GM12891 (cell line): ENCODE measurements at places on chromosomes 2 and 18.
A peak's percentile ranks its signal among the peaks of the same experiment; 100 is the strongest.

DNA sequence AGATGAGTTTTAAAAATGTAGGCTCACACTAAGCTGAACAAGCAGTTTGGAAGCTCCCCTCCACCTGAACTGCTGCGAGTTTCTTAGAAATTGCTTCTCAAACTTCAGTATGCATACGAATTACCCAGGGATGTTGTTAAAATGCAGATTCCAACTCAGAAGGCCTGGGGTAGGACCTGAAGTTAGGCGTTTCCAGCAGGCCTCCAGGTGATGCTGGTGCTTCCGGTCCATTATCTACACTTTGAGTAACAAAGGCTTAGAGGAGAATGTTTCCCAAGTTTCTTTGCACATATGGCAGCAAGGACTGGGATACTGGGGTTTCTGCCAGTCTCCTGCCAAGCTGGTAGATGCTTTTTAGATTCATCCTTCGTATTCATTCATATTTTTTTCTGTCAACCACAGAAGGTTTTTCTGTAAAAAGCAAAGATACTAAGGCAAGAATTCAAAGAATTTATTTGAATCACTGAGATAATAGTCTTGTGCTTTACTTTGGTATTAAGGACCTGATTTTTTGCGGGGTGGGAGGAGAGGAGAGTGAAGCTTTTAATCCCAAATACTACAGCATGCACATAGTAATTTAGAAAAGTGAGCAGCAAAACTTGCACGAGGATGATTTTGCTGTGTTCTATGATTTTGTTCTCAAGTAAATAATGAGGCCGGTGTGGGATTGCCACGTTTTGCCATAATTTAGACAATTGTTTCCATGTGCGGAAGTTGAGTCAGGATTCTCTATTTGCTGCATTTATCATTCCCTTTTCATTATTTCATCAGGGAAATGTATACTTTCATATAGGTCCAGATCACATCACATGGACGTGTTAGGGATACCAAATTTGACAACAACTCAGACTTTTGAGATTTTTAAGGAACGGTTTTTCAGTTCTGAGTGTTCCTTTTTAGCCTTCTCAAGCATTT lies 137.6 kb upstream of the SPATS2L start:
- DNase-seq, result no peak

DNA sequence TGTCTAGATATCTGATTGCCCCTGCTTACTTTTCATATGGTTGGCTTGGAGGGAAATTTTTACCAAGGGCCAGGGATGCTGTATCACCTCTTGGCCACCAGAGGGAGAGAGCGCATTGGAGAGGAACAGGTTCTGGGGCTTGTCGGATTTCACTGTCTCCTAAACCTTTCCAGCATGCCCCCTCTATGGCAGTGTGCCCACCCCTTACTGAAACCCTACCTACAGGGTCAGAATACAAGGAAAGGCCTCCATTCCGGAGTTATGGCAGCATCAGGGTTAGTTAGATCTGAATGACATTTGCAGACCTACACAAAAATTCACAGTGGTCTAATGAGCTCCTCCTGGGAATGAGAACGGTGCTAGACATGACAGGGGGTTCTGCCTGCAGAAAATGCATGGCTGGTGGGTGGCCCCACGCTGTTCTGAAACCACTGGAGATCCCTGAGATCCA lies 5.8 kb downstream of the SLC14A2 start:
- DNase-seq, result peak; percentile 53

DNA sequence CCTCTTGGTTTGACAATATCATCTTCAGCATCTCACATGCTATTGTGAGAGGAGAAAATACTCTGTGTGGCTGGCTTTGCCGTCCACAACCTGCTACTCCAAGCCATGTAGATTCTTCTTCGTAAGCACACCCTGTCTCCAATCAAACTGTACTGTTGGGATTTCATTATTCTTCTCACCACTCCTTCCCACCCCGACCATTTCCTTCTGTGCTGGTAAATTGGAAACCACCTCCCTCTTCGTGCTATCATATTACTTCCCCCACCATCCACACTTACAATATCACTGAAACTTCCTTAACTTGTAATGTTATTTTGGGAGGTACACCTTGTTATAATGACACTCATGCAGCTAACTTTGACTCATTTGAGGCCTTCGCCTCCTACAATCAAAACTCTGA lies 3.2 kb upstream of the AGXT start:
- DNase-seq, result no peak

- DNase-seq, result no peak
Measured at GRCh38 chr2:68418855-68419254, 48.2 kb downstream of the FBXO48 start.

DNA sequence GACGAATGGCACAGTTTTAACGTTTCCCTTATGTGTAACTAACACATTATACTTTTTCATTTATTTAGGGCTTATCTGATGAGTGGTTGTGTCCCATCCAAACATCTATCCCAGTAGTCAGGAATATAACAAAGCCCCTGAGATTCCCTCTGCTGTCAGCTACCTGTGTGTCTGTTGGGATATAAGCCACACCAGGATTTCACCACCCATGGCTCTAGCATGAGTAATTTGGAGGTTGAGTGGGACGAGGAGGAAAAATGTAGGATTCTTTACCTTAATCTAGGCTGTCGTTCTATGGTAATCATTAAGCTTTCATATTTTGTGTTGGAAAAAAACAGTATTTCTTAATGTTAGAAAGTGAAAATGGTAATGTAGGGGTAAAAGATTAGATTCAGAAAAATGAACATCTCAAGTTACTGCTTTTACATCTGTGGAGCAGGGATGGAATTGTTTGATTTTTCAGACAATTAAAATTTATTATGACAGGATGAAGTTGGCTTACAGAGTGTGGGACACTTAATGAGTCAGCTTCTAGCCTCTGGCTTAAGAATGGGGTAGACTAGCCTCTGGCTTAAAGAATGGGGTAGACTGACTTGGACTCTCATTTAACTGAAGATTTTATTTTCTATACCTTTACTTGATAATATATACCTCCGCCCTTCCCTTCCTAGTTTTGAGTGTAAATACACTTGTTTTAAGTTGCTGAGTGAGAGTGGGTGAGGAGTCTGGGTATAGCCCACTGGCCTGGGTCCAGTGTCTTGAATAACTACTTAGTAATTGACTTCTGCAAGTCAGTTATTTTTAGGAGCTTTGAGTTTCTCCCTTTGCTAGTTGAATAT lies 88.5 kb upstream of the RANBP2 start:
- no peak for DNase-seq

DNA sequence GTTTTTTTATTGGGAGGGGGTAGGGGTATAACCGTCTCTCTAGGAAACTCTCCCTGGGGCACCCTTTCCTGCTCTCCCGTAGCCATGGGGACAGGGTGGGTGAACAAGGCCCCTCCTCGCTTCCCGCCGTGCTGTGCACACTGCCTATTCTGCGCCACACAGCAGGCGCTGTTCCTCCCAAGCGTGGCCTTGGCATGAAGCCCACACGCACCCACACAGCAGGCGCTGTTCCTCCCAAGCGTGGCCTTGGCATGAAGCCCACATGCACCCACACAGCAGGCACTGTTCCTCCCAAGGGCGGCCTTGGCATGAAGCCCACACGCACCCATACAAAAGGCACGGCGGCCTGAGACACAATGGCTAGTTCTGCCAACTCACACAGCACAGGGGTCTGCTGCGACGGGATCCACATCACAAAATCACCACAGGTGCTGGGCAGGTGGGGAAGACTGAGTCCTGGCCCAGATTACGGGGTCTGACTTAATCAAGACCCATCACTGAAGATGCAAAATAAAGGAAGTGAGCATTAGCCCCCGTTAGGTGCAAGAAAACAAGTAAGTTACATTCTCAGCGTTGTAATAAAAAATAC lies 46.6 kb upstream of the TPO start:
- no peak for DNase-seq

DNA sequence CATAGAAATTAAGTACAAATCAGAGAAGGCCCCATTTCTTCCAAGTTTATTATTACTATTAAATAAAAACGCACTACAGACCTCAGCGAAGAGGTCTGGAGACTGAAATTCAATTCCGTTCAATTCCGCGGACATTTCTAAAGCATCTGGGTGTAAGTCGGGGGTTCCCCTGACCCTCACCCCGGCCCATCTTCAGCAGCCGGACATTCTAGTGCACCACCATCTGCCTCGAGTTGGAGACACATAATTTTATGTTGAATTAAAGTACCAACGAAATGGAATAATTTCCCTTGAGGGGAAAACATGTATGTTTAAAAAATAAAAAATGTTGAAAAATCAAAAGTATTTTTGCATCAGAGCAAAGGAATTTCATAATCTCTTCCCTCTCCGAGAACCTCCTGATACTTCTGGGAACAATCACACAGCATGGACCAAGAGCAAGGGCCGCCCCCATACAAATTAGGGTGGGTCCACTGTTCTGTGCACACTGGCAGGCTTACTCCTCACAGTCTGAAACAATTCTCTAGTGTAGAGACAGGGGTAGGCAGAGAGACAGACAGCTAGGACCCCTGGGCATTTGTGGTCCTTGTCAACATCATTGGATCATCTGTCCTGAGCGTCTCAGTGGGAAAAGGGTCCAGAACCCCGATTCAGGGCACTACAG lies 29.3 kb downstream of the MBP start:
- no peak for DNase-seq

- DNase-seq, result no peak
Measured at GRCh38 chr2:219987830-219988229, 360.4 kb downstream of the SLC4A3 start.

GRCh38 chr2:204027091-204027490 lies 90.5 kb downstream of the ICOS start:
- DNase-seq, result no peak

DNA sequence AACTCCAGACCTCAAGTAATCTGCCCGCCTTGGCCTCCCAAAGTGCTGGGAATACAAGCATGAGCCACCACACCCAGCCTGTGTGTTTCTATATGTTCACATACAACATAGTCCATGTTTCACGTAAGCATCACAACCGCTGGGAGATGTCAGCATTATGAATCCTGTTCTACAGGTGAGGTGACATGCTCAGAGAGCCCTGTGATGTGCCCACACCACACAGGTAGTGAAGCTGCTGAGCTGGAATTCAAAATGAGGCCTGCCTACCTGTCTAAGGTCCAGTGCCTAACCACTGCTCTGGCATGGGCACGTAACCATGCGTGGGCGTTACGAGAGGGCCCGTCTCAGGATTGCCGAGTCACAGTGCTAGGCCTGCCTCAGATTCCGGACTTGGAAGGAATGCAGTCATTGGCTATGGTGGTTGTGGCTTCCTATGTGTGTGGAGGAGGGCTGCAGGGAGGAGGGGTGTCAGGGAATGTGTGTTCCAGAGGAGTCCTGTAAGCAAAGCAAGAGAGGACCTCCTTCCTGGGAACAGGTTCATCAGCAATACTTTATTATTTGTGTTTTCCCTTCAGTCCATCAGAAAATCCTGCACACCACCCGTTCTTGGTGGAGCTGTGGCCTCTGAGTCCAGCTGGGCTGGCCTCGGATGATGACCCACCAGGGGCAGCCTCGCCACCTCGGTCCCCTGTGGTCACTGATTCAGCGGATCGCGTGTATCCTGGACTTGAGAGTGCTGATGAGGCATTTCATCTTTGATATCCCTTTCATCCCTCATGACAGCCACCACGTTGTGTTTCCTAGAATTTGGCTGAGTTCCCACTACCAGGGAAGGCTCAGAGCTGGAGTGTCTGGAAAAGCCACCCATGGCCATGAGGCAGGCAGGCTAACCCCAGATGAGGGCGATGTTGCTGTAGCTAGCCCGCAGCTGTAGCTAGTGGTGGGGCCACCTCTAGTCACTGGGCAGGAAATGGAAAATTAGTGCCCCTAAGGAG lies 31.1 kb downstream of the HK2 start:
- DNase-seq, result no peak

DNA sequence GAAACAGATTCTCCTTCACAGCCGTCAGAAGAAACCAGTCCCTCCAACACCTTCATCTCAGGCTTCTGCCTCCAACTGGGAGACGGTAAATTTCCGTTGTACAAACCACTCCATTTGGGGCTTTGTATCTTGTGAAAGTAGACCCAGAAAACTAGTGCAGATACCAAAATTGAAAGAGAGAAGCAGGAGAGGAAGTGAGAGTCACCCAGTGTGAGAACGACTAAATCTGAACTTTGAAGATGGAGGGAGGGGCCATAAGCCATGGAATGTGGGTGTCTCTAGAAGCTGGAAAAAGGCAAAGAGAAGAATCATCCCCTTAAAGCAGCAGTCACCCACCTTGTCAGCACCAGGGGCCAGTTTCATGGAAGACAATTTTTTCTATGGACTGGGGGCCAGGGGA lies 88.3 kb upstream of the LRATD1 start:
- no peak for DNase-seq

- no peak for DNase-seq
Measured at GRCh38 chr2:110113961-110114591, 1.5 kb downstream of the MALL start.

GRCh38 chr18:76451396-76452331 lies 43.4 kb downstream of the ZNF516 start:
- DNase-seq, result no peak

DNA sequence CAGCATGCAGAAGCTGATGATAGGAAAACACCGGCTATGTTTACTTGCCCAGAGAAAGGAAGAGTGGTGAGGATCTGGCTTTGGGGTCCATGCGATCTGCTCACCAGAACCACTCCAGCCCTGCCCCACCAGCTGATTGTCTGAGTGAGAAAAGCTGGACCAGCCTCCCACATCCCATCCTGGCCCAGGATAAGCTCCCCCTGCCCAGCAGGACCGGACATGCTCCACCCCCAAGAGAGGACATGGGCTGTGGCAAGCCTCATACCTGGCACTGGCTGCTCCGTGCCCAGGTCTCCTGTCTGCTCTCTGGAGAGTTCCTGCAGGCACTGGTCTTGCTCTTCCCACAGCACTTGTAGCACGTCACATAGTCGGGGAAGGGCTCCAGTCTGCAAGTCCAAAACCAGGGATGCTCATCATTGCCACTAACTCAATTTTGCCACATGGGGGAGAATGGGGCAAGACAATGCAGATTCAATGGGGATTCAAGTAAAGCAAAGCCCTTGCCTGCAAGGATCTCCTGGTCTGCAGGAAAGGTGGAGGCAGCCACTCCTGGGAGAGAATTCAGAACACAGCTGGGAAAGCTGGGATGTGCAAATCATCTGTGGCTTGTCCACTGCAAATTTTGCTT lies 30.0 kb downstream of the SCTR start:
- DNase-seq, result no peak

DNA sequence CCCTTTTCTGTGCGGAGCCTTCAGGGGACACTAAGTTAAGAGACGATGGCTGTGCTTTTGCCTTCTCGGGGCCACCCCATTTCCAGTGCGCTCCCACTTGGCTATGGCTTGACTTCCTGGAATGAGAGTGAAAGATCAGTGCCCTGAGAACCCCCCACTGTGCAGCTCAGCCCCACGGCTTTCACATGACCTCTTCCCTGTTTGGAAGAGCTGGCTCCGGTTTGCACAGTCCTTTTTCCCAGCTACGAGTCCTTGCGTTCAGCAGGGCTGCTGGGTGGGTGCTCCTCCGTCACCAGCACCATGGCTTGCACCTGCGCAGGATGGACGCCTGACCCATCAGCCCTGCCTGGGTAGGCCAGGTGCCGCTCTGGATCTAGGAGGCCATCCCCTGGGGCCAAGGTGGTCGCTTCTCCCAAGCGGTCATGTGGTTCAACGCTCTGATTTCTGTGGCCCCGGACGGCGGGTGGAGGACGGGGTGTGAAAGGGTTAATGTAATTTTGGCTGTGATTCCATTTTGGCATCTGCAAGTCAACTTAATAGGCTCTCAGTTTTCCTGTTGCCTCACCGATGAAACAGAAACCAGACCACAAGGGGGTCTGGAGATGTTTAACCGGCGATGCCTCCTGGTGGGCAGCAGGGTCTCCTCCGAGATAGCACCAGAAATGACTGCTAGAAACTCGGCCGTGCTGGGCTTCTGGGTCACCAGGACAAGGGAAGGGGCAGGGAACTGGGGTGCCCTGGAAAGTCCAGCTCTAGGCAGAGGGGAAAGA lies 113.1 kb upstream of the HAAO start:
- no peak for DNase-seq

- DNase-seq, result no peak
Measured at GRCh38 chr18:7682321-7682720, 115.2 kb downstream of the PTPRM start.
